ENCODE measurements at places on chromosomes 16 and 17.

DNA sequence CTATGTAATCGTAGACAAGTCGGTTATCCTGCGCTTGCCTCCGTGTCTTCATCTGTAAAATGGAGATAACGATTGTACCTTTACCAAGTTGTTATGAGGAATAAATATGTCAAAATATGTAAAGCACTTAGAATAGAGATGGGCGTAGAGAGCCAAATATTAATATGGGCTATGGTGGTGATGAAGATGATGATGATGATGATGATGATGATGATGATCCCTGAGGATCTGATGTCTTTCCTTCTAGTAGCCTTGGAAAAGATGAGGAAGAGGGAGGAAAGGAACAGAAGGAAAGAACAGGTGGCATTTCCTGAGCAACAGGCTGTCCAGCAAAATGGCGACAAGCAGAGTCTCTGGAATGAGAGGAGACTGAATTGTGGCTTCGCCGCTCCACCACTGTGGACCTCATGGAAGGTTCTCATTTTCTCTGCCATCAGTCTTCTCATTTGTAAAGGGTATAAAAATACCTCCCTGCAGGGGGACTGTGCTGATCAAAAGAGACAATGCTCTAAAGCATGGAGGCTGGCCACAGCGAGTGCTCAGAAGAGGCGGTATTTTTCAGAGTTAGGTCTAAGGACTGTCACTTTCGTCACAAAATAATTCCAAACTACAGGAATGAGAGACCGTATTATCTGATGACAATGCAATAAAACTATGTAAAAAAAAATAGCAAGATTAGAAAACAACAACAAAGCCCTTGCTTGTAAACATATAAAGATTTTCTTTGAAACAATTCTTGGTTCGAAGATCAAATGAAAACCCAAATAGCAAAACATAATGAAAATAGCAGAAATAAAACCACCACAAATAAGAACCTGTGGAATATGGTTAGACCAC, 17.2 kb upstream of the RCVRN start:
- no peak for DNase-seq

DNA sequence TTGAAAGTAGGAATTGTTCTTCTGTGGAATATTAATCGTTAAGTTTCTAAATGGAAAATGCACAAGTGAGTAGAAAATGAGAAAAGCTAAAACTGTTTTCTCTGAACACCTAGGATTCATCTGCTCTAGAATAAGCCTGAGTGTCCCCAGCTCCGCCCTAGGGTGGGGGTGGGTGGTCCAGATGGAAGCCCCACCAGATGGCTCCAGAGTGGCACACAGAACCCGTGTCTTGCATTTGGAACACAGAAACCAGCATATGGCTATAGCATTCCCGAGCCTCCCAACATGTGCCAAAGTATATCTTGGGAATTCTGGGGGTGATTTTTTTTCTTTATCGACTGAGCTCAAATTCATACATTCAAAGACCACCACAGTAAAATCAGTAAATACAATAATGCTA, 517.7 kb upstream of the PSMD7 start:
- DNase-seq: no peak

DNA sequence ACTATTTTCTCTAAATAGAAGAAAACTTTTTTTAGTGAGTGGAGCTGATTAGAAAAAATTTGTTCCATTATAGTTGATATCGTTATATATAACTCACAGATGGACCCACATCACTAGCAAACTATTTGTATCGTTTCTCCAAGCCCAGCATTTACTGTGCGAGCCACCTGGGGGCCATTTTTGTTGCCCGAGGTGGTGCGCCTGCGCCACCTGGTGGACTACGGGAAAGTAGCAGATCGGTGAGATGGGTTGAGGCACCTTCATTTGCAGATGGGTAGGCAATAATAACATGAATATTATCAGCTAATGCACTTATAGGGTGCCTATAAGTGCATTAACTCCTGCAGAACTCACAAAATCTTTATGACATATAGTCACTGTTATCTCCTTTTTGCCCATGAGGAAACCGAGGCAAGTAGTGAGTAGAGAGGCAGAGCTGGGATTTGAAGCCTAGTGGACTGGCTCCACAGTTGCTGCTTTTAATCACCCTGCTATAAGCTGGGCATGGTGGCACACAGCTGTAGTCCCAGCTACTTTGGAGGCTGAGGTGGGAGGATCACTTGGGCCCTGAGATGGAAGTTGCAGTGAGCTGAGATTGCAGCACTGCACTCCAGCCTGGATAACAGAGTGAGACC, 23.2 kb upstream of the NTN1 start:
- DNase-seq: peak; percentile 33

DNA sequence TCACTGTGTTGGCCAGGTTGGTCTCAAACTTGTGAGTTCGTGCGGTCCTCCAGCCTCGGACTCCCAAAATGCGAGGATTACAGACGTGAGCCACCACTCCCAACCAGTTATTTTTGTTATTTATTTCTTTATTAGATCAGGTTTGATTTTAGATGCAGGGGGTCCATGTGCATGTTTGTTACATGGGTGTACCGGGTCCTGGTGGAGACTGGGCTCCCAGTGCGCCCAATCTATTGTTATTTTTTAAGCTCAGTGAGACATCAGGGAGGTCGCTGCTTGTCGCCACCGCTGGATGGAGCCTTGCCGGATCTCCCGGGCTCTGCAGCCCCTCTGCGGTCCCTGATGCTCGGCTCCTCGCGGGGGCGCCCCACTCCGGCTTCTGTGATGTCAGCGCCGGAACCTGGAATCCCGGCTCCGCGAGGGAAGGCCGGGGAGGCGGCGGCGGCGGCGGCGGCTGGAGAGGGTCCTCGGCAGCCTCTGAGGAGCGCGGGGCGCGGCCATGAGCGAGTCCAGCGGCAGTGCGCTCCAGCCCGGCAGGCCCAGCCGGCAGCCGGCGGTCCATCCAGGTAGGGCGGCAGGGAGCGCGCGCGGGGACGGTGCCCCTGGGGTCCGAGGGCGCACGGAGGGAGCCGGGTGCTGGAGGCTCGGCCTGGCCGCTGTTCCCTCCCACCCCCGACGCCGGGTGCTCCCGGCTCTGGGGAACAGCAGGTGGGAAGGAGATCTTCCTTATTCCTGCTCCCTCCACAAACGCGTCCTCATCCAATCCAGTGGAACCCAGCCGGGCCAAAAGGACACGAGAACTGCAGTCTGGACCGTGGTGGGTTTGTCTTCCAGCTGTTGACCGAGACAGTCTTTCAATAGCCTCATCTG, at the start of gene TMC7:
TSS of gene TMC7 (plus strand) at position 370 of the 870 bp plus-strand sequence. CDS start at position 500, 130 bp downstream.
- peak; percentile 55 for DNase-seq

Measured in amniotic epithelial cell (primary cell).